ENCODE measurements at places on chromosomes 5 and 9. TPM values are rescaled to one million over a fixed set of nuclear protein-coding genes. Genes with fewer than 3 reads are reported as not detected.

ZNF366 gene
- 3.3 TPM for polyA plus RNA-seq

NMUR2 gene
- polyA plus RNA-seq = not detected

FRRS1L gene
- 0.18 TPM for polyA plus RNA-seq

LRRC26 gene
- polyA plus RNA-seq = 0.47 TPM

HCN1 gene
- 0.01 TPM for polyA plus RNA-seq

OTULIN gene
- 3.2 TPM for polyA plus RNA-seq

PRR7 gene
- 1.9 TPM for polyA plus RNA-seq

SOHLH1 gene
- not detected for polyA plus RNA-seq

FAM81B gene
- polyA plus RNA-seq = 0.15 TPM

MLANA gene
- polyA plus RNA-seq = not detected

LMX1B gene
- polyA plus RNA-seq = 0.90 TPM

NR6A1 gene
- polyA plus RNA-seq = 0.13 TPM

PHF24 gene
- 0.34 TPM for polyA plus RNA-seq

EXOC3 gene
- polyA plus RNA-seq = 40.8 TPM

PDE6A gene
- polyA plus RNA-seq = not detected

HIGD2A gene
- polyA plus RNA-seq = 202 TPM

DMGDH gene
- polyA plus RNA-seq = 3.7 TPM

MED27 gene
- 6.7 TPM for polyA plus RNA-seq

ZNF300 gene
- 3.3 TPM for polyA plus RNA-seq

SVEP1 gene
- 46.7 TPM for polyA plus RNA-seq

SLC6A7 gene
- not detected for polyA plus RNA-seq

MCTP1 gene
- polyA plus RNA-seq = 14.9 TPM

MYOZ3 gene
- 0.79 TPM for polyA plus RNA-seq

LRRC19 gene
- not detected for polyA plus RNA-seq

TRPM3 gene
- polyA plus RNA-seq = 0.10 TPM

FAXDC2 gene
- polyA plus RNA-seq = 5.5 TPM

C9orf152 gene
- polyA plus RNA-seq = 0.11 TPM

PIP5K1B gene
- 0.67 TPM for polyA plus RNA-seq

CCNJL gene
- 0.89 TPM for polyA plus RNA-seq

PCDHGA3 gene
- polyA plus RNA-seq = 0.82 TPM

FGF10 gene
- 24.6 TPM for polyA plus RNA-seq
